ENCODE measurements at places on chromosomes 1 and 21.

DNA sequence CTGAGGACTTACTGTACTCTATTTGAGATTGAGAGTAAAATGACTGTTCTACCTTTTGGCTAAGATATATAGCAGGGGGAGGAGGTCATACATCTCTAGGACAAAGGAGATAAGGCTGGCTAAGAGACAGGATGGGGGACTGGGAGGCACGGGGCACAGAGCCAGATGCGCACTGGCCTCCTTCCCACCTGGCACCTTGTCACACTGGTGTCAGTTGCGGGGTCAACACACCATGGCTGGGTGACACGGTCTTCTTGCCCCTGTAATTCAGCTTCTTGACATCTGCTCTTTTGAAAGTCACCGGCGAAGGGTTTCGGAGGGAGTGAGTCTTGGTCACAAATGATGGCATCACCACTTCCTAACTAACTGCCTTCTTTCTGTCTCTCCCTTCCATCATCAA, 177.3 kb downstream of the ZSCAN20 start:
- no peak for DNase-seq

- no peak for DNase-seq
These were observed 205.2 kb downstream of the HS2ST1 start for GRCh38 chr1:87119541-87120140.

DNA sequence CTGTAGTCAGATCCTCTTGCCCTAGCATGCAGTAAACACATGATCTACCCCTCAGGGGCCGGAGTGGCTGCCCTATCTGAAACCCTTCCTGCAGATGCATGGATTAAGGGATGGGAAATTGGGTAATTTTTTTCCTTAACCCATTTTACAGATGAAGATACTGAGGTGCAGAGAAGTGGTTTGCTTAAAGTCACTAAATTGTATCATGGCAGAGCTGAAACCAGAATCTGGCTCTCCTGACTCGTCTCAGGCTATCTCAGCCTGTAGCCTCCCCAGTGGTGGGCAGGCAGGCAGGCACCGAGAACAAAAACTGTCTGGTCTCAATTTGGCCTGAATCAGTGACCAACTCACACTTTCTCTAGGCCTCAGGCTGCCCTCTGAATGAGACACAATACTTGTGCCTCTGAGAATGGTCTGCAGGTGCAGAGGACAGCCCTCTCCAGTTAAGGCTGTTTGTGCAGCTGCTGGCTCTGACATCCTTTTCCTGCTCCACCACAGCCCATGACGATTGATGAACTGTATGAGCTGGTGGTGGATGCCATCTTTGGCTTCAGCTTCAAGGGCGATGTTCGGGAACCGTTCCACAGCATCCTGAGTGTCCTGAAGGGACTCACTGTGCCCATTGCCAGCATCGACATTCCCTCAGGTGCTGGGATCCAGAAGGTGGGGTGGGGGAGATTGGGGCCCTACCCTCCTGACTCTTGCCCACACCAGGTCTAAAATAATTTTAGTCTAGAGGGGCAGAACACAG, 1.5 kb downstream of the NAXE start:
- no peak for DNase-seq

DNA sequence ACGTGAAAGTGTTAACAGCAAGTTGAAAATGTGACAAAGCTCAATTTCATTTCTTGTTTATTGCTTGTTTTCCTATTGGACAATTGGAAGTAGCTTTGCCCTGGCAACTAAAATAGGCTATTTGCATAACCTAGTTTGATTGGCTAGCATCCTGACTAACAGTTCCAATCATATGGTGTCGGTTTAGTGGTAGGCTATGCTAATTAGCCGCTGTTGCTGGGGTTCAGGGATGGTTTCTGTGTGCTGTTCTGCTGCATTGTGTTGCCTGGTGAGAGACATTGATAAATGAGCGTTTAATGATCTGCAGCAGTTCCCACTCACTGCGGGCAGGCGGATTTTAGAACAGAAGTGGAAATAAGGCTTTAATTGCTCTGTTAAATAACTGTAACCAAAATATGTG, 68.5 kb downstream of the DYRK1A start:
- peak; percentile 21 for DNase-seq

DNA sequence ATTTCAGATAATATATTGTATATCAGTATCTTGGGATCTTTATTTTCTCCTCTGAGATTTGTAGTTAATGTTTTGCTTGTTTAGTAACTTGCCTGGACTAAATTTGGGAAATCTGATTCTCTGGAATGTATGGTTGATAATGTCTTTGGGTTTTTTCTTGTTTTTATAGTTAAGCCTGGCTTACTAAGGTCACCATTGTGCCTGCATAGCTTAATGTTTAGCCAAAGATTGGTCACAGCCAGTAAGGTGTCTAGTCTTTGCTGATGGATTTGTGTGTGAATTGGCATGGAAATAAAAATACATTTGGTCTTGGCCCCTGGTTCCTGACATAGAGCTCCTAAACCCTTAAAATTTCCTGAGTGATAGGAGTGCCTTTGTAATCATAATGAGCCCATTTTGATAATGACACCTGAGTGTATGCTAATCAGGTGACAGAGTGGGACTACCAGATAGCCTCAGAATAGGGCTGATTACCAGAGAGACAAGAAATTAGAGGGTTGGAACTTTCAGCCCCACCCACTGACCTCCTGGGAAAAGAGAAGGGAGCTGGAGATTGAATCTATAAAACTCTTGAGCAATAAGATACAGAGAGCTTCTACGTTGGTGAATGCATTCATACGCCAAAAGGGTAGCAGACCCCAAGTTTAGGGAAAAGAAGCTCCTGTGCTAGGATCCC, 47.9 kb upstream of the NUF2 start:
- DNase-seq = no peak

- no peak for DNase-seq
These were observed 4.5 kb downstream of the EPHX1 start for GRCh38 chr1:225814381-225814780.

DNA sequence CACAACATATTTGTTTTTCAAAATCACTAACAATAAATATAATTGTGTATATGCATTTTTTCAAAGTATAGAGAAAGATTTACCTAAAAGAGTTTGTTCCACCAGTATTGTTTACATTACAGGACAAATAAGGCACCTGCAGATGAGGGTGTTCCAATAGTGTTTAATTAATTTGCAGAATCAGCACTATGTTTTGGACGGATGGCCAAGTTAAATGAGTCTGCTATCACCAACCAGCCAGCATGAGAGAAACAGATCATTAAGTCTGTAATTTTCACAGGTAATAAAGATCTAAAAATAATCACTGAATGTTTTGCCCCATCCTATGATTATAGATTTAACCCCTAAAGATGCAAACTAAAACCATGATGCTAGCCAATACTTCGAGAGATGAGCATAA, 2247.0 kb downstream of the NCAM2 start:
- no peak for DNase-seq

DNA sequence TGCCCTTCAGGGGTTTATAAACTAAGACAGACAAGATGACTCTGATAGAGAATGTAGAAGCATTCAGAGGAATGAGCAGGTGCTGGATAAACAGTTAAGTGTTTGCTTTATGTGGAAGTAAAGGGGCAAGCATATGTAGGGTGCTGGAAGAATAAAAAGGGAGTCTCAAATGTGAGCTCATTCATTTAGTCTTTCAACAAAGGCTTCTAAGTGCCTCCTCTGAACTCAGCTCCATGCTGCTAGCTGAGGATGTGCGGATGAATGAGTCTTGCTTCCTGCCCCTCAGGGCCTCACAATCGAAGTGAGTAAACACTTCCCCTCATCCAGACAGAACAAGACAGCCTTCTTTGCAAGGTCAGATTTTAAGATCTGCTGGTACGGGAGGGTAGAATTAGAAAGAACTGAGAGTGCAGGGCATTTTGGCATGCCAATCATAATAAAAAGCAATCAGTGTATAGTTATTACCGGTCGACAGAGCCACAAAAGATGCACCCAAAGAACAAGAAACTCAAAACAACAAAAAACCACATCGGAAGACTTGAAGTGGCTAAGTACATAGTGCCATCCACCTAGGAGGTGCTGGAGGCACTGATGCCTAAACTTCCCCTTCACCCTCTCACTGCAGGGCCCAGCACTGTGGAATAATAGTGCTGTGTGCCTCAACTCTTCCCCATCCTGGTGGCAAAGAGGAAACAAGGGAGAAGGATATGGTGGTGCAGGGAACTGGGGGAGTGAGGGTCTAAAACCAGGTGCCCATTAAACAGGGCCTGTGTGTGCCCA, 69.8 kb downstream of the TNR start:
- DNase-seq = no peak

DNA sequence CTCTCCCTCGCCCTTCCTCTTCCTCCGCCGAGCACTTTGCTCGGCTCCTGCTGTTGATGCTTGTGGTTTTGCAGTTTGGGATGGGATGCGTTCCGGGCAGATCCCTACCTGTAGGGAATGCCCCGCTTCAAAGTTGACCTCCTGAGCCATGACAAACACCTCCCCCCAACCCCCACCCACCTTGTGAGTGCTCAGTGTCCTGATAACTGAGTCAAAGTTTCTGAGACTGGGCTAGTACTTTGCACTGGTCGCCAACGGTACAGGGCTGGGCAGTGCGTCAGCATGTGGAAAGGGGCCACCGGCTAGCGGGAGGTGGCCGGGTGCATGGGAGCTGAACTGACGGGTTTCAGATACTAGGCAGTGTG, 771 bp downstream of the RABGAP1L start:
- DNase-seq = peak; percentile 10

- no peak for DNase-seq
These were observed 19.2 kb downstream of the SLC9A1 start for GRCh38 chr1:27135541-27136235.

DNA sequence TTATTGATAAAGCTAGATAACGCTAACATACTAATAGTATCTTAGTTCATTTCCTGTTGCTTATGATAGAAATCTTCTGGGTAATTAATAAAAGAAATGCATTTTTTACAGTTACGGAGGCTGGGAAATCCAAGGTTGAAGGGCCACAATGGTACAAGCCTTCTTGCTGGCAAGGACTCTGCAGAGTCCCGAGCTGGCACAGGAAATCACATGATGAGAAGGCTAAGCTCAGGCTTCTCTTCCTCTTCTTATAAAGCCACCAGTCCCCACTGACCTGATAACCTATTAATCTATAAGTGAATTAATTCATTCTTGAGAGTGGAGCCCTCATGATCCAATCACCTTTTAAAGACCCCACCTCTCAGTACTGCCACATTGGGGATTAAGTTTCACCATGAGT, 82.6 kb downstream of the GPR161 start:
- no peak for DNase-seq

- no peak for DNase-seq
These were observed 85.2 kb downstream of the TM2D1 start for GRCh38 chr1:61639608-61640336.

GRCh38 chr1:210262167-210262896, 29.7 kb downstream of the SERTAD4 start:
- no peak for DNase-seq

DNA sequence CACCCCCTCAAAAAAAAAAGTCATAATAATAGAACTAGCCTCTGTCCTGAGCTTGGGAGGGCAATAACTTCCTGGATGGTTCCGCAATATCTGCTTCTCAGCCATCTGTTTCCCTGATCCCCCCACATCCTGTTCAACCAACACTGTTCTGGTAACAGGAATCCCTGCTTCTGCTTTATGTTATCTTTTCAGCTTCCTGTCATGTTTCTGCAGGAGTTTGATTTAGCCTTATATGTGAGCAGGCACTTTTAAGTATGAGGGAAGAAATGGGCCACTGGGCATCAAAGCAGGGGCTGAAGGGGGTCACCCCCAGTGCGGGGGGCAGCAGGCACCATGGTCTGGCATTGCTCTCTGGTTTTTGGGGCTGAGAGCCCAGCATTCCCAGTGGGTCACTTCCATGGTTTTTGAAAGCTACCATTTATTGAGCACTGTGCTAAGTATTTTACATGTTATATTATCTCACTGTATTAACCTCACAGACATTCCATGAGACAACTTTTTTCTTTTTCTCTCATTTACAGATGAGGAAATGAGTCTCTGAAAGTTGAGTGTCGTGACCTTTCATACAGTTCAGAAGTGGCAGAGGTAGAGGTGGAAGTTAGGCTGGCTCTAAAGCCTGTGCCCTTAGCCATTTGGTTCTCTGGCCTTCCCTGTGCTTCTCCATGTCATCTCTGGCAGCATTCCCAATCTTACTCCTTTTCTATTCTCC, 61.9 kb downstream of the DNTTIP2 start:
- DNase-seq = no peak

GRCh38 chr21:32411350-32412161, 950 bp upstream of the EVA1C start:
- DNase-seq = peak; percentile 54
